Activated naive CD4-positive, alpha-beta T cell treated with anti-CD3 and anti-CD28 coated beads for 36 hours (primary cell): ENCODE measurements at places on chromosomes 7 and 10. TPM values are rescaled to one million over a fixed set of nuclear protein-coding genes. Genes with fewer than 3 reads are reported as not detected.

DNA sequence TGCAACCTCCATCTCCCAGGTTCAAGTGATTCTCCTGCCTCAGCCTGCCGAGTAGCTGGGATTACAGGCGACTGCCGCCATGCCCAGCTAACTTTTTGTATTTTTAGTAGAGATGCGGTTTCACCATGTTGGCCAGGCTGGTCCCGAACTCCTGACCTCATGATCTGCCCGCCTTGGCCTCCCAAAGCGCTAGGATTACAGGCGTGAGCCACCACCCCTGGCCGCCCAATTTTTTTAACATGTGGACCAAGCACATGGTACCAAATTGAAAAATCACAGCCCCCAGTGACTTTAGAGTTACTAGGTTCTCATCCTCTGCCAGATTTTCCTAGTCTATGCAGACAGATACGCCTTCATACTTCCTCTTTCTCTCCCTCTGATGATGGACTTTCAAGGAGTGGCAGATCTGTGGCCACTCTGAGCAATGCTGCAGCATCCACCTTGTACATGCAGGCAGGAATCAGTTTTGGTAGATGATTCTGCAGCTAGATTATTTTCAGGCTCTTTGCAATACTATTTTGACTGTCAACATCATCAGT, 34.0 kb upstream of the EZH2 start:
- no peak for DNase-seq

- DNase-seq: no peak
These were observed 204.0 kb upstream of the PTN start for GRCh38 chr7:137547485-137547884.

Gene SMKR1
- 1.2 TPM for total RNA-seq

Gene TDRD1
- total RNA-seq: 0.47 TPM
